SIG-M5 (cell line): ENCODE measurements at places on chromosomes 7 and 10.

- no peak for DNase-seq
These were observed 91.2 kb upstream of the INSIG1 start for GRCh38 chr7:155206318-155207020.

DNA sequence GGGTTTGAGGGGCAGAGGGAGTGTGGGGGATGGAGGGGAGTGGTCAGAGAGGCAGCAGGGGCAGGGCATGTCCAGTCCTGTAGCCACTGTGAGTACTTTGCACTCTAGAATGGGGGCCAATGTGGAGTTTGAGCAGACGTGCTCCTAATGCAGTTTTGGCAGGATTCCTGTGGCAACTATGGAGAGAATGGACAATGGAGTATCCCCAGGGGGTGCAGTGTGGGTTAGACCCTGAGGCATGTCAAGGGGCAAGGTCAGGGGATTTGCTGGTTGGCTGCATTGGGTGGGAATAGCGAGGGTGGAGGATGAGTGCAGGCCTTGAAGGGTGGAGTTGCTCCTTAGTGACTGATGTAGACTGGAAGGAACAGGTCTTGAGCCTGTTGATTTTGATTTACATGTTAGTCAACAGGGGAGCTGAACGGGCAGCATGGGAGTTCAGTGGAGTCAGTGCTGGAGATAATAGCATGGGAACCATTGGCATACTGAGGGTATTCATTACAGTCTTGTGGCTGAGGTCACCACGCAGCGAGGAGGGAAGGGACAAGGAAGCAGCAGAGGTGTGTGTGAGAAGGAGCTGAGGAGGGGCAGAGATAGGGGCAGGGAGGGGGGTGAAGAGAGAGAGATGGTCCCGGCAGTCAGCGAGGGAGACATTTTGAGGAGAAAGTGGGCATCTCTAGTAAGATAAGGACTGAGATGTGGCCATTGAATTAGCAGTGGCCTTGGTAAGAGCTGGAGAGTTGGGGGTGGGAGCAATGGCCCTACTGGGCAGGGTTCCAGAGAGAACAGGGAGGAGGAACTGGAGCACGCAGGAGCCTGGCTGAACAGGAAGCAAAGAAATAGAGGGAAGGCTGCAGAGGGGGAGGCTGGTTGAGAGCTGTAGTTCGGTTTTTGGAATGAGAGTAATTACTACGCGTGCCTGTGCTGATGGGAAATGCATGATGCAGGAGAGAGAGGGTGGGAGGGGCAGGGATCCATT, 112.7 kb downstream of the CCNY start:
- no peak for DNase-seq

DNA sequence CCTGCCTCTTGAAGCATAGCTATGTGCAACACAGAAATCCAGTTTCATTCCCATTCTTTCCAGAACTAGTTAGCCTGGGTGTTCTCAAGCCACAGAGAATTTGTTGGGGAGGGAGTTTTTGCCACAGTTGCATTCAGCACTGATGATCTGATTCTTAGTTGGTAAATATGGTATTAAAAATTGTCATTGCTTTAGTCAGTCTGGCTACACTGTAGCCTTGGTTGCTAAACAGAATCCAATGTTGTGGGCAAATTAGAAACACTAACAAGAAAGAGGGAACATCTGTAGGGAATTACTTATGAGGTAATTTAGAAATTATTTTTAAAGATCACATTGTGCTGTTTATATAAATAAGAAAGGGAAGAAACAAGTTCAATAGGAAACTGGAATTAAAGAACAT, 57.0 kb upstream of the CC2D2B start:
- no peak for DNase-seq

DNA sequence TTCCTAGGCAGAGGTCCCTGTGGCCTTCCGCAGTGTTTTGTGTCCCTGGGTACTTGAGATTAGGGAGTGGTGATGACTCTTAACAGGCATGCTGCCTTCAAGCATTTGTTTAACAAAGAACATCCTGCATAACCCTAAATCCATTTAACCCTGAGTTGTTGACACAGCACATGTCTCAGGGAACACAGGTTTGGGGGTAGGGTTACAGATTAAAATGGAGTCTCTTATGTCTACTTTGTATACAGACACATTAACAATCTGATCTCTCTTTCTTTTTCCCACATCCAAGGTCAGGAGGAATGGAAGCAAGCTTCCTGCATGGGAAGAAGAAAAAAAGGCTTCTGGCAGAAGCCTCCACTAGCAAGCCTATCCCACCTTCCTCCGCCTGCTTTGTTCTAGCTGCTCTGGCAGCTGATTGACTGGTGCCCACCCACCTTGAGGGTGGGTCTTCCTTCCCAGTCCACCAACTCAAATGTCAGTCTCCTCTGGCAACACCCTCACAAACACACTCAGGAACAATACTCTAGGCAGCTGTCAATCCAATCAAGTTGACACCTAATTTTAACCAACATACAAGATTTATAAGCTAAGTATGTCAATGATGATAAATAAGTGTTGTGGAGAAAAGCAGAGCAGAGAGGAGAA, 176.5 kb upstream of the CCZ1B start:
- no peak for DNase-seq

DNA sequence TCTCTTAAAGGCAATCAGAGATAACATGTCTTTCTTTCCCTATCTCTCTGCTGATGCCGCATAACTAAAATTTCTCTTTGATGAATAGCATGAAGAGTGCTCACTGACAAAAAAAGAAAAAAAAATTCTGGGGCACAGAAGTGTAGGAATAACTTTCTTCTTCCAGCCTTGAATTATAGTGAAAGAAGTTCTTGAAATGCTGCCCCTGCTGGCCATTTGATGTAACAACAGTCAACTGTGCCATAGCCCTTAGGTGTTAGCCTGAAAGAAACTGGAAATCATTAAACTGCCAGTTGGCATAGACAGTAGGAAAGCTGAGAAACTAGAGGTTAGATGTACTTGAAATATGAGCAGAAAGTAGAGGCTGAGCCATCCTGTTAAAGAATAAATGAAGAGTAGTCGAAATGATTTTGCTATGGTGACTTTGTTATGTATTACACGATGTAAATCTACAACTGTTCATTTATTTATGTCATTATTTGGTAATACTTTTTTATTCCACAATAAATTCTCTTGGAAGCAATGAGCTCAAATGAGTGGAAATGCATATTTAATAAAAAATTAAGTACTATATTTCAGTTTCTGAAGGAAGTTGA, 48.3 kb upstream of the FAM171A1 start:
- no peak for DNase-seq

- DNase-seq, result no peak
These were observed 149.8 kb downstream of the AMPH start for GRCh38 chr7:38481401-38481800.

GRCh38 chr10:44415121-44415520, 30.2 kb upstream of the CXCL12 start:
- DNase-seq, result no peak

DNA sequence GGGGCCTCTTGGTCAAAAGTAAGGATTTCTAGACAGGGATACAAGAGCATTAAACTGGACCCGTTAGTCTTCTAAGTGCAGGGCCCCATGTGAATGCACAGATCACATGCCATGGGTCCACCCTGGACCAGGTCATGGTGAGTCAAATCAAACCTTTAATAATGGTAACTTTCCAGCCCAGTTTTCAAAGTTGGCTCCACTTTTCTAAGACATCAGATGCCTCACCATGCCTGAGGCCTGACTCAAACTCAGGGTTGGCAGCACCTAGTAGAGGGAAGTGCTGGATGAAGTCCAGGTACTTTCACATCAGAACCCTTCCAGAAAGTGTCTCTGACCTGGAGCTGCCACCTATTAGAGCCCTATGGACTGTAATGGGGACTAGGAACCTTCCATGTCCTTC, 9.7 kb upstream of the SMIM30 start:
- DNase-seq, result no peak

DNA sequence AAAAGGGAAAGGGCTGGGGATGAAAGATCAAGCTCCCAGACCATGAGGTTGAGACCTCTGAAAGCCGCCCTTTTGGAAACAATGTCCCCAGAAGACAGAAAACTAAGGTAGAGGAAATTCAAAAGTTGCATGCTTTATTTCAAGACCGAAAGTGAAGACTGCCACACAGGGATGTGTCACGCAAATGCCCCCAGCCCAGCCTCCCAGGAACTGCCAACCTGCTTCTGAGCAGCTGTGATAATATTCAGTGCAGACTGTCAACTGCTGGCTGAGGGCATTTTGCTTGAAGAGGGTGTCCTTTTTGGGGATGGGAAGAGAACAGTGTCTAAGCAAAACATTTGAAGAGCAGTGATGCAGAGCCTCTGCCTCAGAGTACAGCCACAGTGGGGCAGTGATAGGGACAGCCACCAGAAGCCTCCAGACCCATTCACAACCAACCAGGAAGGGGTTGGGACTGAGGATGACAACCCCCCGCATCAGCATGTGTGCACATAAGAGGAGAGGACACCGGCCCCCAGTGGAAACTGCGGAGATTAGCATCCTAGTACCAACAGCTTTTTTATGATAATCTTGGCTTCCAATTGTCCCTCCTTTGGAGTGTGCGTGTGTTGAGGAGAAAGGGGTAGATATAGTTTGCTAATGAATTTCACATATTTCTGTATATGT, 34.7 kb upstream of the NFE2L3 start:
- DNase-seq, result no peak

DNA sequence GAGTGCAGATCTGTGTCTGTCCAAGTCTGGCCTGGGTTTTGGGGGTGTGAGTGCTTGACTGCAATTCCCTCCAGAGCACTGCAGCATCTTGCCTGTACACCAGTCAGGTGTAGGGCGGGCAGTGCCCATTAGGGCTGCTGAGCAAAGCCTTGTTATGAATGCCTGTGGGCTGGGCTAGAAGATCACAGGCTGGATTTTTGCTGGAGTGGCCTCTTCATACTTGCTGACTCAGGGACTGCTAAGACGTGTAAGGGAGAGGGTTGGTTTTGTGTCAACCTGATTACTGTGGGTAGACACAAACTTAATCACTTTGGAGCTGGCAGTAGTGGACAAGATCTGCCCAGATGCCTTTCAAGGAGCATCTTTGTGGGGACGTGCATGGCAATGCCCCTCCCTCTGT, 29.6 kb downstream of the DMBT1 start:
- no peak for DNase-seq

GRCh38 chr7:2688409-2689342, 674 bp downstream of the AMZ1 start:
- DNase-seq, result no peak

DNA sequence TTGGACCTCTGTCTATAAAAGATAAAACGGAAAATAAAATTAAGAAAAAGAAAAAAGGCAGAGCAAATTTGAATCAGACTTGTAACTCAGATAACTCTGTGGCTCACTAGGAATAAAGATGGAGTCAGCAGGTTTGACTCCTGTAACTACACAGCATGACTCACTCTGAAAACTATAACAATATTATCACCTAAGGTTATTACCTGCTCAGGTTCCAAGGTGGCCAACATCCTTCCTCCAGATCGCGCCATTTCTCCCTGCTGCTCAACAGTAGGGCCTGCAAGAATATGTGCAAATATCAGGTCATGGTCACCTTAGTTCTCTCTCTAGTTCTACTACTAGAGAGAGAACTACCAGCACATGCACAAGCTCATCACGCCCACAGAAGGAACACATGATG, 30.0 kb downstream of the ALDH18A1 start:
- DNase-seq, result no peak

DNA sequence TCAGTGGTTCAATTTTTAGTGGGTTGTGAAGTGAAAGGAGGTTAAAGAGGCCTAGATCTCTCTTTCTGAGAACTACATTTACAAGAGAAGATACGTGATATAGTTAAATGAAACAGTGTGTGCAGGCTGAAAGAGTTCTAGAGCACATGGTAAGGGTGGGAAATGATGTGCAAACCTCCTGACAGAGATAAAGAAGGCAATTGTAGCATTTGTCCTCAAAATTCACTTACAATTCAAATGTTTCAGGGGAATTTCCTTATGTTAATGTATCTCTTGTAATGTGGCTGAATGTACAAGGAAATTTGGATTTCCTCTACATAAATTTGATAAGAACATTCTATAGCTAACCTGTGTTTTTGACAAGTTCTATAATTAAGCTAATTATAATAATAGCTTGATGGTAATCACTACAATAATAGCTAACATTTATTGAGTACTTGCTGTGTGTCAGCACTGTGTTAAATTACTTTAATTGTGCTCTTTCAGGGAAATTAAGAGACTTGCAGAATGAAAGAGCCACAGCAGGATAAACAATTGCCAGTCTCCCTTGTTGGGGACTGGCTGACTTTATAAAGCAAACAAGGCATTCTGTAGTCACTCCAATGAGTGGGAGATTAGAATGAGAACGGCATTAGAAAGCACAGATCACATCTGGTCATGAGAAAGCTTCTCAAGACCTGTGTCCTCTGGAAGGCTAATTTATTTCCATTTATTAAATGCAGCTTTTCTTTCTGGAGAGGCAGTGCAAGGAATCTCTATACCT, 139.7 kb upstream of the TMEM72 start:
- no peak for DNase-seq

DNA sequence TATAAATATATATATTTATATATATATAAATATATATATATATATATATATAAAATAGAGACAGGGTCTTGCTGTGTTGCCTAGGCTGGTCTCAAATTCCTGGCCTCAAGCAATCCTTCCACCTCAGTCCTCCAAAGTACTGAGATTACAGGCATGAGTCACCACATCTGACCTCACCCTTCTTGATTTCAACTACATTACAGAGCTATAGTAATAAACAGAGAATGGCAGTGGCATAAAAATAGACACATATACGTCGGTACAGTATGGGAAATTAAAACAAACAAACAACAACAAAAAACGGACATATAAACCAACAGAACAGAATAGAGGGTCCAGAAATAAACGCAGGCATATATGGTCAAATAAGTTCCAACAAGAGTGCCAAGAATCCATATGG, 77.6 kb upstream of the PPP1R3A start:
- DNase-seq, result no peak

DNA sequence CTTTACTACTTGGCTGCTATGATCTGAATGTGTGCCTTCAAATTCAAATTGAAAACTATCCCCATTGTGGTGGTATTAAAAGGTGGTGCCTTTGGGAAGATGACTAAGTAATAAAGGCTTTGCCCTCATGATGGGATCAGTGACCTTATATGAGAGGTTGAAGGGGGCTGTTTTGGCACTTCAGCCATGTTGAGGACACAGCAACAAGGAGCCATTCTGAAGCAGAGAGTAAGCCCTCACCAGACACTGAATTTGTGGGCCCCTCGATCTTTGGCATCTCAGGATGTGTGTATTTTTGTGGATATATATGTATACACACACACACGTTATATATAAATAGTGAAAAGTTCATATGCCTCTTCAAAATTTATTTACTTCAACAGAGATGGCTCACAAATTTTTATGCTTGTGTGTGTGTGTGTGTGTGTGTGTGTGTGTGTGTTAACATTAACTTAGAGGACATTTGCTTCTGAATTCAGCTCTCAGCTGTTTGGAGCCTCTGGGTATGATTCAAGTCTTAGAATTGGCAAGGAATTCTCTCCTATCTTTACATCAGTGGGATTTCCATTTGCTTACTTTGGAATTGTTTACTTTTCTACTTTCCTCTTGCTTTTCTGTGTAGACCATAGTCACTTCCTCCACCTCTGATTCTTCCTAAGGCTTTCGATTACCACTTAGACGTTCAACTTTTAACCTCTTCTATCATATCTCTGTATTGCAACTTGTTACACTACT, 66.6 kb downstream of the MAGI2 start:
- no peak for DNase-seq

GRCh38 chr10:96507044-96507443, 6.7 kb downstream of the TLL2 start:
- DNase-seq, result no peak
